ENCODE measurements at places on chromosomes 2 and 18.

DNA sequence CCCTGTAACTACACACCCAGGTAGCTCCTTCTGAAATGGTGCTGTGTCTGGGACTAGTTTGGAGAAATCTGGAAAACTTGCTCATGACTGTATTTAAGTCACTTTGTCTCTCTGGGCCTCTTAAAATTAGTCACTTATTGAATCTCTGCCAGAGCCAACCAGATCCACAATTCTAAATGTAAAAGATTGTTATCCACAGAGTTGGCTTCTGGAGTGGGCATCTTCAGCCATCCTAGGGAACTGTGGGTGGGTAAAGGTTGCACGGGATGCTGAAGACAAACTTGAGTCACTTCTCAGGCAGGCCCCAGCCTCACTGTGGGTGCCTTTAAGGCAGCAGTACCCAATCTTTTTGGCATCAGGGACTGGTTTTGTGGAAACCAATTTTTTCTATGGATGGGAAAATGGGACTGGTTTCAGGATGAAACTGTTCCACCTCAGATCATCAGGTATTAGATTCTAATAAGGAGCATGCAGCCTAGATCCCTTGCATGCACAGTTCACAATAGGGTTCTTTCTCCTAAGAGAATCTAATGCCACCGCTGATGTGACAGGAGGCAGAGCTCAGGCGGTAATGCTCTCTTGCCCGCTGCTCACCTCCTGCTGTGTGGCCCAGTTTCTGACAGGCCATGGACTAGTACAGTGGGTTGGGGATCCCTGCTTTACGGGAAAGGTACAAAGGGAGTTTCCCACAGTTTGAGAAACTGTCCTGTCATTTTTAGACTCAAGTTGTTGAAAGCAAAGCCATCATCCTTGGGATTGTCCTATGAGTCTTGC lies 98.3 kb upstream of the SPRED2 start:
- no peak for DNase-seq

DNA sequence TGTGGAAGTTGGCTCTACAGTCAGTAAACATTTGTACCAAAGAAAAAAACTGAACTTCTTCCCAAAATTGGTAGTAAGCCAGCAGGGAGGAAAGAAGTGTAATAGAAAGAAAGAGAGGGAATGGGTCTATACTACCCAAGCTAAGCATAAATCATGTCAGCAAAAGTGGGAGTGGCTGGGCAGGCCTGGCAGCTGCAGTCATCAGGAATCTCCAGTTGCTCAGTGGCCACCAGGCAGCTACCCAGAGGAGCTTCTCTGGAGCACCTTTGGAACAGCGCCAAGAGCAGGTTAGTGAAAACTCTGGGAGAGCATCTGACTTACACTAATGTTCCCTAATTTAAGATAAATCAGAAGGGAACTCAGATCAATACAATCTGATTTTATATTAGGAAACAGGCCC lies 14.3 kb downstream of the FRZB start:
- no peak for DNase-seq

GRCh38 chr2:17660219-17660618 lies 93.4 kb downstream of the SMC6 start:
- no peak for DNase-seq

DNA sequence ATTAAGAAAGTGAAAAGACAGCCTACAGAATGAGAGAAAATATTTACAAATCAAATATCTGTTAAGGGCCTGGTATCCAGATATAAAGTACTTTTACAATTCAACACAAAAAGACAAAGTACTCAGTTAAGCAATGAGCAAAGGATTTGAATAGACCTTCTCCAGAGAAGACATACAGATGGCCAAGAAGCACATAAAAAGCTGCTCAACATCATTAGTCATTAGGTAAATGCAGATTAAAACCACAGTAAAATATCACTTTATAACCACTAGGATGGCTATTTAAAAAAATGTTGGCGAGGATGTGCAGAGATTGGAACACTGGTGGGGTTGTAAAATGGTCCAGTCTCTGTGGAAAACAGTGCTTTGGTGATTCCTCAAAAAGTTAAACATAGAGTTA lies 38.9 kb downstream of the RAB31 start:
- DNase-seq: no peak

- DNase-seq: no peak
These were observed 2.1 kb upstream of the CACNB4 start for GRCh38 chr2:152100961-152101360.

GRCh38 chr2:24820598-24821432 lies 27.6 kb downstream of the CENPO start:
- no peak for DNase-seq

- no peak for DNase-seq
These were observed 3.8 kb downstream of the PROM2 start for GRCh38 chr2:95278051-95278471.
